NCI-H226 (cell line): ENCODE measurements at places on chromosomes 4 and X.

DNA sequence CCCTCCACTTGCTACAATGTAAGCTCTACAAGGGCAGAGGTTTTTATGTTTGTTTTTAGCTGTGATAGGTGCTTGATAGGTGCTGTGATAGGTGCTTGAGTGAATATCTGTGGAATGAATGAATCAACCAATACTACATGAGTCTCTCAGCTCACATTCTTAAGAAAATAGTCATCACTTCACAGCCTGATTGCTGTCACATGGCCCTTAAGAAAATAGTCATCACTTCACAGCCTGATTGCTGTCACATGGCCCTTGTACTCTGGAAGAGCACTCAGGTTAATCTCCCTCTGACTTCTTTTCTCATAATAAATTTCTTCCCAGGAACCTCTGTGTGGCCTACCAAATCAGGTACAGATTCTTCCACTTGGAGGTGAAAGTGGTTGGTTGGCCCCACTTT, 335.2 kb downstream of the TENM3 start:
- peak; percentile 74 for DNase-seq

GRCh38 chr4:130545596-130545995, 1449.6 kb downstream of the C4orf33 start:
- no peak for DNase-seq

DNA sequence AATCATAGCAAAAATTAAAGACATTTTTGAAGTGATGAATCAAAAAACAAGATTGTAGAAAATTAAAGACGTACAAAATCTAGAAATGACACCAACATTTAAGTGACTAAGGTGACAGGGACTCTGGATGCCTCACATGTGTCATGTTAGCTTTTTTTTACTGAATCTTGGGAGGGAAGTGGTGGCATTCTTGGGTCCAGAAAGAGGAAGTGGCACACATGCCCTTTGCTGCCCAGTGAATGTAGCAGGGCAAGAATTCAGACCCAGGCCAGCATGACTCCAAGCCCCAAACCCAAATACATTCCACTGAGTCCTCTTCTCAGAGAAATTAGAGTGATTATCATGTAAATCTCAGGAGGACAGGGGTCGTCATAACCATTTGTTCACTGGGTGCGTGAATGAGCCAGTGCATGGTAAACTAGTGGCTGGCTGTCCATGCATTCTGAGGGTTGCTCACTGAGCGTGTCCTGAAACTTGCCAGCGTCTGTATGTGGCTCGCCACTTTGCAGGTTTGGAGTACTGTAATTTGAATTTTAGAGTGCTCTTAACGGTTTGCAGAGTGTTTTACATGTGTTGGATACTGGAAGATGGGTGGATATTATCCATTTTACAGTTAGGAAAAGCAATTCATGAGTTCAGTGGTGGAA, 55.4 kb upstream of the TBC1D14 start:
- no peak for DNase-seq

DNA sequence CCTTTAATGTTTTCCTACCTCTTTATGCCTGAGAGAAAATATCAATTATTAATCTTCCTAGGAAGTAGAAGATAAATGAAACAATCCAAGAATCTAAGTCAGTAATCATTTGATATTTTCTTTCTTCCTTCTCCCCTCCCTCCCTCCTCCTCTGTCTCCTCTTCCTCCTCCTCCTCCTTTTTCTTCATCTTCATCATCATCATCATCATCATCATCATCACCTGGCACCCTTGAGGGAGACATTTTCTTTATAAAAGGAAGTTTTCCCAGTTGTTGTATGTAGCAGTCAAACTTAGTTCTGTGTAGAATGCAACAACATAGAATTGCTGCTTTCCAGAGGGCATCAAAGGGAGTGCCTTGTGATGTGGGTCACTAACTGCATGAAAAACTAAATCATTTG, 100.1 kb downstream of the SLC10A6 start:
- no peak for DNase-seq

GRCh38 chr4:57424232-57424897, 314.2 kb upstream of the IGFBP7 start:
- peak; percentile 86 for DNase-seq

GRCh38 chrX:19728915-19729314, 158.5 kb downstream of the SH3KBP1 start:
- DNase-seq: peak; percentile 69

- DNase-seq: peak; percentile 72
These were observed at the start of gene FHDC1 for GRCh38 chr4:152935631-152936445. TSS of gene FHDC1 (plus strand) at chr4:152936323. CDS start at chr4:152943058, 6,735 bp downstream.

DNA sequence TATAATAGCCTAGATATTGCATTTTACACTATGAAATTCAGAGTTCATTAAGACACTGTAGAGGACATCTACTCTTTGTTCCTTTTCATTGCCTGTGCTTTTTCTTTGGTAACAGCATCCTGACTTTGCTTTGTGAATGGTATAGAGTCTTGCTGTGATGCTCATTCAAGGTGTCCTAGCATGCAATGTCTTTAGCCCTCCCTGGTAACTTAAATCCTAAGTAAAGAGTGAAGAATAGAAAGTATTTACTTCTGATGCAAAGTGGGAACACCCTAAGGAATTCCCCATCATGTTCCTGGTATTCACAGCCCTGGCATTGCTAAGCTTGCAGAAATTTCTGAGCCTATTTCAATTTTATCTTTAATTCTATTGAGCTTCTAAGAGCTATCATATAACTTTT, 400.1 kb downstream of the FAT4 start:
- DNase-seq: no peak

GRCh38 chr4:85675076-85676049, 200.4 kb downstream of the ARHGAP24 start:
- no peak for DNase-seq

DNA sequence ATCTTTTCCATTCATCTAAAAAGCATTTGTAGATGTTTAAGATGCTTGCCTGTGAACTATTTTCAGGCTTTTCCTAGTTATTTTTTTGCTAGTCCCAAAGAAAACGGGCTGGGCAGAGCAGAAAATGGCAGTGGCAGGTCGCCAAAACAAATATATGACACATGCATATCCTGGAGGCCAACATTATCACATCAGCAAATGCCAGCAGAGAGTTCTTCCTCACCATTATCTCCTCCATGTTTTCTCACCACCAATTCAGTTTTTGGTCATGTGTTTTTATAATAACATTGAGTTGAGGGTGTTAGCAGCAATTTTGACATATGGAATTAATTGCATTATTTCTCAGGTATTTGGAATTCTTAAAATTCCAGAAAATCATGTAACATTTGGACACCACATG, 97.9 kb upstream of the EOLA2 start:
- DNase-seq: peak; percentile 61

- DNase-seq: no peak
These were observed 37.4 kb downstream of the SCD5 start for GRCh38 chr4:82761229-82761628.

DNA sequence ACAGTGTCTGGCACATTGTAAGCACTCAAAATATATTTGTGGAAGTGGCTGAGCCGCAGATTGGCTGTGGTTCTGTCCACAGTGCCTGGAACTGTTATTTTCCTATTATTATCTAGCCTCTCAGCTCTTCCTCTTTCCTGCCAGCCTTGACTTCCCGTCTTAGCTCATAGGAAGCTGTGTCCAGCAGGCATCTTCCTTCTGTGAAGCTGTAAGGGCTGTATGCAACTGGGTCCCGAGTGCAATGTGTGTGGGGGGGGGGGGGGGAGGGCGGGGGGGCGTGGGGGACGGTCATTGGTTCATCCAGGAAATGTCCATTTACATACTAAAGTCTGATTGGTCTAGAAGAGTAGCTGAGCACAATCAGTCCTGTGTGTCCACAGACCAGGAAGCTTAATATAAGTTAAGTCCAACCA, 210.7 kb downstream of the PDGFRA start:
- DNase-seq: peak; percentile 15

DNA sequence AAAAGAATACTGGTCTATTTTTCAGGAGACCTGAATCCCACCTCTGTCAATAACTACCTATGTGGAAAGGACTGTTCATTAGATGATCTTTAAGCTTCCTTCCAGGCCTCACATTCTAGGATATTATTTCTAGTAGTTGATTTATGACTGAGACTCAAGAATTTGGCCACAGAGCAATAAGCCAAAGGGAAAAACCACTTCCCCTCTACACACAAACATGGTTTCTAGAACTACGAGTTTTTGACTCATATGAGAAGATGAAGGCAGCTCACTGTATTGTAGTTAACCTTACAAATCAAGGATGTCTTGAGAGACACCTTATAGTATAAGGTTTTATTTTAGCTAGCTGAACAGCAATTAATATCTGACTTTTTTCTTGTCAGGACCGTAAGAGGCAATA, 36.9 kb upstream of the GDPD2 start:
- no peak for DNase-seq

- no peak for DNase-seq
These were observed 20.5 kb upstream of the BLTP1 start for GRCh38 chr4:122131562-122132157.

GRCh38 chr4:173934933-173935620, 348.4 kb downstream of the FBXO8 start:
- DNase-seq: peak; percentile 55

- no peak for DNase-seq
These were observed 552.9 kb upstream of the EPHA5 start for GRCh38 chr4:66223068-66223703.
